ENCODE measurements at places on chromosomes 11 and 22.

- no peak for DNase-seq
Measured at GRCh38 chr11:129489249-129489648, 113.6 kb downstream of the BARX2 start.

DNA sequence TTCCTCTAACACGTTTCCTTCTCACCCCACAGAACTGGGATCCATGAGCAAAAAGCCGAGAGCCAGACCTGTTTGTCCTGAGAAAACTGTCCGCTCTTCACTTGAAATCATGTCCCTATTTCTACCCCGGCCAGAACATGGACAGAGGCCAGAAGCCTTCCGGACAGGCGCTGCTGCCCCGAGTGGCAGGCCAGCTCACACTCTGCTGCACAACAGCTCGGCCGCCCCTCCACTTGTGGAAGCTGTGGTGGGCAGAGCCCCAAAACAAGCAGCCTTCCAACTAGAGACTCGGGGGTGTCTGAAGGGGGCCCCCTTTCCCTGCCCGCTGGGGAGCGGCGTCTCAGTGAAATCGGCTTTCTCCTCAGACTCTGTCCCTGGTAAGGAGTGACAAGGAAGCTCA is 24.0 kb downstream of the CD5 start:
- DNase-seq, result no peak

GRCh38 chr11:68354148-68354872 is 41.9 kb downstream of the LRP5 start:
- DNase-seq, result no peak

DNA sequence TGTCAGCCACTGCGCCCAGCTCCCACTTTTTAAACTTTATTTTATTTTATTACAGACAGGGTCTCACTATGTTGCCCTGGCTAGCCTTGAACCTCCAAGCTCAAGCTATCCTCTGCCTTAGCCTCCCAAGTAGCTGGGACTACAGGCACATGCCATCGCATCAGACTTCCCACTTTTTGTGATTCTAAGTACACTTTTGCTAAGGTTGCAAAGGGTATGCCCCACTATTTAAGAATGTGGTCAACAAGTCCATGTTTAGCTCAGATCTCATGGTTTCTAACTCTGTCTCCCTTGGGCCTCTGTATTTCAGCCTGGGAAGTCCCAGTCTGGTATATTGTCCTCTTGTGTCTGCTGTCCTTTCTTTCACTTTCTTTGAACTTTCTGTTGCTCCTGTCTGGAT is 35.3 kb downstream of the EXPH5 start:
- DNase-seq, result no peak

- DNase-seq, result no peak
Measured at GRCh38 chr22:39967996-39968972, 8.1 kb downstream of the TMA7B start.

GRCh38 chr11:106156290-106156937 is 79.0 kb downstream of the AASDHPPT start:
- peak; percentile 85 for DNase-seq

- no peak for DNase-seq
Measured at GRCh38 chr11:102780491-102780918, at the start of gene MMP10. Gene MMP10 (minus strand): TSS chr11:102780628. CDS start chr11:102780591, 37 bp downstream.

GRCh38 chr22:28249402-28249801 is 330.3 kb upstream of the PITPNB start:
- no peak for DNase-seq

DNA sequence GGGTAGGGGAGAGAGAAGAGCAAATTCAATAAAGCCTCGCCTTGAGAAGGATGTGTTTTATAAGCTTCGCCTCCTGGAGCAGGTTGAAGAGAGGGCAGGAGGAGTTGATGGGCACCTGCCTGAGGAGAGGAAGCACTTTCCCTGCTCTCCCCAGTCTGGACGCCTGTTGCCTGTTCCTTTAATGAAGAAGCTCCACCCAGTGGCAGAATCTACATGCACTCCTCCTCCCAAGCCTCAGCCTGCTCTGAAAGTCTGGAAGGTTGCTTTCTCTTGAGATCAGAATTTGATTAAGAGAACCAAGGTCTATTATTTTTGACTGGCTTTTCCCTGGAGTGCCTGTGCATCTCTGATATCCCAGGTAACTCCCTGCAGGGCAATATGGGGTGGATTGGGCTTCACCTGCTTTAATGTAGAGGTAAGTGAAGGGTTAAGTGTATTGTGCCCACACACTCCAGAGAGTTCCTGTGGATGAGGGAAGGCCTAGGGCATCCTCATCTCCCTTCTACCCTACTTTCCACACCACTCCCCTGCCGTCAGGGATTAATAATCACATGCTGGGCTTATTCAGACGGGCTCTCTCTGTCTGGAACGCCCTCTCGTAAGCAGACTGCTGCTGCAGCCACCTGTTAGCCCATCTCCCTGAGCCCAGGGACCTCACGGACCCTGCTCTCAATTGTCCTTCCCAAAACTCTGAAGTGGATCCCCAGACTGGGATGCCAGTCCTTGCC is 22.3 kb downstream of the NTM start:
- no peak for DNase-seq

DNA sequence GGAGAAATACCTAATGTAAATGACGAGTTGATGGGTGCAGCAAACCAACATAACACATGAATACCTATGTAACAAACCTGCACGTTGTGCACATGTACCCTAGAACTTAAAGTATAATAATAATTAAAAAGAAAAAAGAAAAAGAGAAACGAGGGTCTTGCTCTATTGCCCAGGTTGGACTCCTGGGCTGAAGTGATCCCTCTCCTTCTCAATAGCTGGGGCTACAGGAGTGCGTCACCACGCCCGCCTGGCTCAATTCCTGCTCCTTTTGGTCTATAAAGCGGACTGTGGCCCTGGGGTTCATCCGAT is 521 bp upstream of the PTS start:
- DNase-seq, result no peak

All from right lung (tissue), 10 donors.